ENCODE measurements at places on chromosomes 2 and 18.
A peak's percentile ranks its signal among the peaks of the same experiment; 100 is the strongest.

GRCh38 chr2:102005989-102006885 is 14.5 kb downstream of the IL1R2 start:
- DNase-seq: no peak

DNA sequence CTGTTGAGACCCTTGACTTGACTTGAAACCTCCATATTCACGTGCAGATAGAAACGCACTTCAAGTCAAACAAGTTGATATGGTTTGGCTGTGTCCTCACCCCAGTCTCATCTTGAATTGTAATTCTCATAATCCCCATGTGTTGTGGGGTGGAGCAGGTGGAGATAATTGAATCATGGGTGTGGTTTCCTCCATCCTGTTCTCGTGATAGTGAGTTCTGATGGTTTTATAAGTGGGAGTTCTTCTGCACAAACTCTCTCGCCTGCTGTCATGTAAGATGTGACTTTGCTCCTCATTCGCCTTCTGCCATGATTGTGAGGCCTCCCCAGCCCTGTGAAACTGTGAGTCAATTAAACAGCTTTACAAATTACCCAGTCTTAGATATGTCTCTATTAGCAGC is 21.4 kb downstream of the SLC3A1 start:
- no peak for DNase-seq

DNA sequence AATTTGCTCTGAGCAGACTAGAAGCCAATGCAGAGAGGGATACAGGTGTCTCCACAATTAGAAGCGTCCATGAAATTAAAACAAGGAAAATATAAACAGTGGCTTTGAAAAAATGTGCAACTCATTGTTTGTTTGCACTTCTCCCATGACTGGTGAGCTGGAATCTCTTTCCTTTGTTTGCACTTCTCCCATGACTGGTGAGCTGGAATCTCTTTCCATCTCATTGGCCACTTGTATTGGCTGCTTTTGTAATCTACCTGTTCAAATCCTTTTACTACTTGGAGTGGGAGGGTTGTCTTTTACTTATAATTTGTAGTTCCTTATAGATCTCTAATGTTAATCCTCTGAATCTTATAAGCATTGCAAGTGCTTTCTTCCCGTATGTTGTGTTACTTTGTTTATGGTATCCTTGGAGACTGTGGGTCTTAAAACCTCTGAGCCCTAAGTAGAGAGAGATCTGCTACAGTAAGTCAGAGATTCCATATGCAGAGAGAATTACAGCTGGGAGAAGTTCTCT is 94.1 kb downstream of the RTN4 start:
- DNase-seq: no peak

GRCh38 chr2:160227293-160227915 is 27.3 kb upstream of the ITGB6 start:
- no peak for DNase-seq

DNA sequence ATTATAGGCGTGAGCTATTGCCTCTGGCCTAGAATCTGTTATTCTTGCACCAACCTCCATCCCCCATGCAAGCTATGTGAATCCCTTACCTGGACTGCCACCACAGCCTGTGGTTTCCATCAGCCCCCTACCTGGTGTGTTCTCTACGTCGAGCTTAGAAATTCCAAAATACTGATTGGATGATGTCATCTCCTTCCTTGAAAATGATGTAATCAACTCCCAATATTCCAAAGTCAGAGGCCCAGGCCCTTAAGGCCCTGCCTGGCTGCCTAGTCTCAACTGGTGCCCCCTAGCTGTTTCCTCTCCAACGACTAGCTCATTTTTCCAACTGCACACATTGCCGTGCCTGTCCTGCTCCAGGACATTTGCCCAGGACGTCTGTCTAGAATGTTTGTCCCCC is 41.3 kb upstream of the GBX2 start:
- no peak for DNase-seq

- DNase-seq: no peak
These were observed 25.0 kb upstream of the GMCL1 start for GRCh38 chr2:69804416-69804815.

- DNase-seq: no peak
These were observed 403.7 kb upstream of the SPRED2 start for GRCh38 chr2:65835975-65836549.

DNA sequence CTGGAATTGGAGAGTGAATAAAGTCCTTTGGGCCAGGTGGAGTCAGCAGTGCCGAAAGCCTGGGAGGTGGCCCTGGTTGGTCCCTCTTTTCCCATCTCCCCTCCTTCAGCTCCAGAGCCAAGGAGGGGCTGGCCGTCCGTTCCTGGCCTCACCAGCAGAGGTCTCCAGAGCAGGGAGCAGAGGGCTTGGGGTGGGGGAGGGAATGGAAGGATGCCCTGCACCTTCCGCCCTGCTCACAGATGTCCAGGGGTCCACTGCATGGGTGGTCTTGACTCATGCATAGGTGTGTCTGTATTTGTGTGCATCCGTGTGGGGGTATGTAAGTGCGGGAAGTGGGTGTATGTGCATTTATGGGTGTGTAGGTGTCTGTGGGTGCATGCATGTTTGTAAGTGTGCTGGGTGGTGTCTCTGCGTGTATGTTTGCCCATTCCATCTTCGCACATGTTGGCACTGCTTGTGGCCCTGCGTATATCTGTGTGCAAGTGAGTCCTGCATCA is 201.8 kb downstream of the ZFP36L2 start:
- no peak for DNase-seq

DNA sequence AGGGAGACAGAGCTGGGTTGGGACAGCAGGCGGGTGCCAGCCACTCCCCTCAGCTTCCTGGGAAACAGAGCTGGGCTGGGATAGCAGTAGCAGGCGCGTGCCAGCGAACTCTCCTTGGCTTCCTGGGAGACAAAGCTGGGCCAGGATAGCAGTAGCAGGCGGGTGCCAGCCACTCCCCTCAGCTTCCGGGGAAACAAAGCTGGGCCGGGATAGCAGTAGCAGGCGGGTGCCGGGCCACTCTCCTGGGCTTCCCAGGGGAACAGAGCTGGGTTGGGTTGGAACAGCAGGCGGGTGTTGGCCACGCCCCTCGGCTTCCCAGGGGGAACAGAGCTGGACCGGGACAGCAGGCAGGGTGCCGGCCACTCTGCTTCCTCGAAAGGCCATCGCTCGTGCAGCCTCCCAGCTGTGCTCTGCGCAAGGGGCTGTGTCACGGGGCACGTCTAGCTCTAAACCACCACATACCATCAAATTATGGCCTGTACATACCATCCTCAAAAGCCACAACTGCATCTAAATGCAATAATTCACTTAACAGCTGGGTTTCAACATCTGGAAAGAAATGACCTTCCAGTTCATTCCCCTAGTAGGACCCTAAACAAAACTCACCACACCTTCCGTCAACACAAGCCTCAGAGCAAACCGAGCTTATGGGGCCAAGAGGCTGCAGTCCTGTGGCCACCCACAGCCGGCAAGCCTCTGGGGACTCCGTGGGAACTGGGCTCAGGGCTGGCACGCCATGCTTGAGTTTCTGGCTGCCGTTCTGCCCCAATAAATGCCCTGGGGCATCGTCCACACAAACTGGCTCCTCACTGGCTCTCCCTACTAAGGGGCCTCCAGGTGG is 228.3 kb downstream of the TWIST2 start:
- no peak for DNase-seq

DNA sequence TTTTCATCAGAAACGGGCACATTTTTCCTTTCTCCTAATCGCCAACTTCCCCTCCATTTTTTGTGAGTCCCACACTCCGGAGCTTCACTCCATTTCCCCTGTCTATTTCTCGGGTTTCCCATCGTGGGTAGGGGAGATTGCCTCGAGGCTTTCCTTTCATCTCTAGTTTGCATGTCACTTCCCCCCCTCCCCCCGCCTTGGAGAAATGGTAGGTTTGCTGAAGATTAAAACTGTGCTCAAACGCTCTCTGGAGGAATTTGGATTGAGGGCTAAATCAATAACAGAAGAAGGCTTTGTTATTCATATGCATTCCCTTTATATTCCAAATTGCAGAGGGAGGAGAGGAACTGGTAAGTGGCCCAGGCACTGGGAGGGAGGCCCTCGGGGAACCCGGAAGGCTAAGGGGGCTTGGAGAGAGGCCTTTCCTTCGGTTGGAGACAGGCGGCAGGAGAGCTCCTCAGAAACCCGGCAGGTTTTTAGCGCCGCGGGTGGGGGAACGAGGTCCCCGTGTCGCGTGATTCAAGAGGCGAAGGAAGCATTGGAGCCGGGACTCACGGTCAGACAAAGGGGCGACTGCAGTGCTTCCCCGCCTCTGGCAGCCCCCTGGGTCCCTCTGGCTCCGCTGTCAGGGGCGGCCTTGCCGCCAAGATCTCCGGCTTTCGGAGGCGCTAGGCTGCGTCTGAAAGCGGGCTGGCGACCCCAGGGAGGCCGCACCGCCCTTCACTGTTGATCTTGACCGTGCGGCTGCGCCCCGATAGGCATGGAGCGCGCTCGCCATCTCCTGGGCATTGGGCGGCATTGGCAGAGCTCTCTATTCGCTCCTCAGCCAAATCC is 2.4 kb upstream of the HOXD12 start:
- peak; percentile 18 for DNase-seq

DNA sequence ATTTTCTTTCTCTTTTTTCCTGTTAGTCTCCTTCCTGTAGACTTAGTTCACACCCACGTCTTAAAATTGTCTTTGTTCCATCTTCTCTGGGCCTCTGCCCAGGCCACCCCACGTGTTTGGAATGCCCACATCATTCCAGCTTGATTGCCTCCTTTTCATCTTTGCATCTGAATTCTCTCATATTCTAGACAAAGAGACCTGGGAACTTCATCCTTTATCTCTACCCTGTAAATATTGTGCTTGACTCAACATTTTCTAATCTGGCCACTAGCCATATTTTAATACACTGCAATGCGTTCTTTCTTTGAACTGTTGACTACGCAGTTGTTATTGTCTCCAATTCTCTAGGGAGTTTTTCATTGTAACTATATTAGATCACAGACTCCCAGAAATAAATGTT is 187.5 kb upstream of the NRXN1 start:
- DNase-seq: no peak

GRCh38 chr2:108967757-108968156 is 21.3 kb downstream of the EDAR start:
- DNase-seq: no peak

DNA sequence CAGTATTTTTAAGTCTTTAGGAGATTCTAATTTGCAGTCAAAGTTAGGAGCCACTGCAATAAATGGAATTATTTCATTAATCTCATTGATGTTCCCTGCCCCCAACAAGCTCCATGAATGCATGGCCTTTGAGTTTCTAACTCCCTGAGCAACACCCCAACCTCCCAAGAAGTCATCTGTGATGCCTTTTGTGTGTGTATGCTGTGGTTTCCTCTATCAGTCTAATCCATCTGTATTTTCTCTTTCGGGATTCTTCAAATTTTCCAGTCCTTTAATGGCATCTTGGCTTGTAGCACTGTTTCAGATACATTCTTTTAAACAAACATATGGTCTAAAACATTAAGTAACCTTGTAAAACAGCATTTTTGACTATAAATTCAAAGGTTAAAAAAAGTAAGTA is 16.8 kb downstream of the SERPINB10 start:
- no peak for DNase-seq

GRCh38 chr2:65477590-65477989 is 45.2 kb upstream of the SPRED2 start:
- DNase-seq: no peak

GRCh38 chr2:33363325-33364298 is 112.8 kb upstream of the RASGRP3 start:
- no peak for DNase-seq

GRCh38 chr18:23596183-23596582 is 9.9 kb upstream of the NPC1 start:
- DNase-seq: no peak

DNA sequence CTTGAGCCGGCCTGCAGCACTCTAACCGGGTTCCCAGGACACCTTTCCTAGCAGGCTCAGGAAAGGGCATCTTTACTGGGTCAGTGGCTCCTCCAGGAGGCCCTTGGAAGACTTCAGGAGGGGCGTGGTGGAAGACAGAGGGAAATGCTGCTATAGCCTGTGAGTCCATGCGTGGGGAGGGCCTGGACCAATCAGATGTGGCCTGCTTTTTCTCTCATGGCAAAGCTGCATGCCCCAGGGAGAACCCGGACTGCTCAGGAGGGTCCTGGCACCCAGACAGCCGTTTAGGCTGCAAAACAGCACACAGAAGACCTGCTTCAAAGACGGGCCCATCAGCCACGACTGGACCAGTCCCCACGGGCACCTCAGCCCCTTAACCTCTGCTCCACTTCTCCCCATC is 84.4 kb downstream of the EIPR1 start:
- no peak for DNase-seq

DNA sequence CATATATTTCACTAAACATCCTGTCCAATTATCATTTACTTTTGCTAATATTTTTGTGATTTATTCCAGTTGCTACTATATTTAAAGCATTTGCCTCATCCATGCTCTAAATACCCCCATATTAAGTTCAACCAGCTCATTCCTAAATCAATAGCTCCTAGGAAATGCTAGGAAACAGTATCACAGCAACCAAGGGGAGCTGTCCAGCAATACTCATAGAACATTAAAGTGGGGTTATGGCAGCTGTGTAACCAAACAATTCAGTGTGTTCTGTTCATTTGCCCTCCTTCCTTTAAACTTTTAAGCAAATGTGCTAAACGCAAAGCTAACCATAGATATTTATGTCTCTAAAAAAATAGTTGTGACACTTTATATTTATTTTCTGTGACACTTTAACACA is 41.1 kb downstream of the ACVR1C start:
- DNase-seq: no peak

DNA sequence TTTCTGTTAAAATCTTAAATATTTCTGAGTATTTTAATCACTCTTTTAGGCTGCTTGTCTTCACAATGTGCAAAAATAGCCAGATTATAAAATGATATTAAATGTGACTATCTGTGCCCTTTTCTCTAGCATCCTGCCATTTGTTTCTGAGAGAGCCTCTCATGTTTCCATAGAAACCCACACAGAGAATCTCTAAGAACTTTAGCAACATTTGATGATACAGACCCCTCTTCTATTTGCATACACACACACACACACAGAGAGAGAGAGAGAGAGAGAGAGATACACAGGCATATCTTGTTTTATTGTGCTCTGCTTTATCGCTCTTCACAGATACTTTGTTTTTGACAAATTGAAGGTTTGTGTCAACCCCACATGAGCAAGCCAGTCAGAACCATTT is 134.5 kb upstream of the DDX18 start:
- no peak for DNase-seq

- no peak for DNase-seq
These were observed 95.7 kb downstream of the CDC42EP3 start for GRCh38 chr2:37575780-37576179.

DNA sequence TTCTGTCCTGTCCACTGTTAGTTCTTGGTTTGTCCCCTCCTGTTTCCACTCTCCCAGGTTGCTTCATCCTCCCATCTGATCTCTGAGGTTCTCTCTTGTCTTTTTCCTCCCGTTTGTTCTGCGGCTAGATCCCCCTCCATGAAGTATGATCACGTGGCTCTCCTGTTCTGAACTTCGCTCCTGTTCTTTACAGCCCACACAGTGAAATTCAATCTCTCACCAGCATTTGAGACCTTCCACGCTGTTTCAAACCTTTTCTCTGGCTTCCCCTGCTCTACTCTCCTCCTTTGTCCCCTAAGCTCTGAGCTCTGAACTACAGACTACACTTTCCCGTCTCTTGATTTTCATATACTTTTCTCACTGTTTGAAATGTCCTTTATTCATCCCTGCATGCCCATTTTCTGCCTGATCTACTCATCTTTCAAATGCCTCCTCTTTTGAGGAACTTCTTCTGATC is 83.5 kb downstream of the OSBPL6 start:
- DNase-seq: no peak

- DNase-seq: no peak
These were observed 134.5 kb upstream of the EPB41L3 start for GRCh38 chr18:5678278-5678677.

GRCh38 chr18:62904396-62905285 is 189.3 kb downstream of the PHLPP1 start:
- no peak for DNase-seq

Measured in stimulated activated CD4-positive, alpha-beta T cell treated with anti-CD3 and anti-CD28 coated beads, TNF-alpha, amount 100 ng/mL, for 24 hours (primary cell).